ENCODE measurements at places on chromosomes 11 and 22.
A peak's percentile ranks its signal among the peaks of the same experiment; 100 is the strongest.

GRCh38 chr11:46521961-46522681 lies 71.7 kb downstream of the AMBRA1 start:
- DNase-seq: no peak

GRCh38 chr11:19218216-19218615 lies 16.4 kb upstream of the CSRP3 start:
- no peak for DNase-seq

- DNase-seq: peak; percentile 13
Measured at GRCh38 chr11:77147668-77148321, 19.7 kb downstream of the MYO7A start.

DNA sequence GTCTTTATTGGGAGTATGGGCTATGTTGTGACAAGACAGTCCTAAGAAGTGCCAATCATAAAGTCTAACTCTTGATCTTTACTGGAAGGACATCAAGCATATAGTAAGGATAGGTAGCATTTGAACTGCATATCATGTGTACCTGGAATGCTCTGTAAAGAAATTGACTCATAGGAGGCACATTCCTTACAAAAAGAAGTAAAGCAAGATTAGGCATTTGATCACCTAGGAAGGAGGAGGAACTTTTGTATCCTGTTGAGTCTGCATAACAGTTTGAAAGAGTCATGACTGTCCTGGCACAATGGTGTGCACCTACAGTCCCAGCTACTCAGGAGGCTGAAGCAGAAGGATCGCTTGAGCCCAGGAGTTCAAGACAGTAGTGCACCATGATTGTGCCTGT lies 42.2 kb upstream of the DNAJB7 start:
- no peak for DNase-seq

- DNase-seq: no peak
Measured at GRCh38 chr11:13098063-13098462, 88.9 kb downstream of the RASSF10 start.

GRCh38 chr11:94521684-94522083 lies 9.4 kb downstream of the C11orf97 start:
- no peak for DNase-seq

- DNase-seq: no peak
Measured at GRCh38 chr11:60625262-60625661, 74.2 kb upstream of the MS4A8 start.

GRCh38 chr11:81005595-81005994 lies 1564.8 kb upstream of the TENM4 start:
- no peak for DNase-seq

DNA sequence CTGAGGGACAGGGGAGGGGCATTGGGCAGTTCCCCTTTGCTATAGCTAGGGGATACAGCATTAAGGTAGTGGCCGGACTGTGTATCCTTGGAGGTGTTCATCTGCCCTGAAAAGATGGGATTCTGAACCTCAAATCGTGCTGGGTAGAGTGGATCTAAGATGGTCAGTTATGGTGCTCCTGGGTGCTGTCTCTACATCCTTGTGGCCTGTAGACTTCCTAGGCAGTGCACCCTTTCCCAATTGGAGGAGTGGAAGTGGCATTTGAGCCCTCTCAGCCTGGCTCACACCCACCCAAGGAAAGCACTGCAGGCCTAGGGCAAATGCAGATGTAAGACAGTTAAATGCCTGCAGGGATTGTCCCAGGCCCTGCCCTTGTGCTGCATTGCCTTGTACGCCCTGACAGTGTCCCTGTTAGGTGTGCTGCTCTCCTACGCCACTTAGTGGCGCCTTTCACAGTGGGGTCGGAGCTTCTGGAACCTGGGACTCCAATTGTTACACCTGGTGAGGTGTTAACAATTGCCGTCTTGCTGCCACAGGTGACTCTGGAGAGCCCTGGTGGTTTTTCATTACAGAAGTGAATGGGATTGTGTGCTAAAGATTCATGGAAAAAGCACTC lies 35.0 kb downstream of the PPFIBP2 start:
- no peak for DNase-seq

DNA sequence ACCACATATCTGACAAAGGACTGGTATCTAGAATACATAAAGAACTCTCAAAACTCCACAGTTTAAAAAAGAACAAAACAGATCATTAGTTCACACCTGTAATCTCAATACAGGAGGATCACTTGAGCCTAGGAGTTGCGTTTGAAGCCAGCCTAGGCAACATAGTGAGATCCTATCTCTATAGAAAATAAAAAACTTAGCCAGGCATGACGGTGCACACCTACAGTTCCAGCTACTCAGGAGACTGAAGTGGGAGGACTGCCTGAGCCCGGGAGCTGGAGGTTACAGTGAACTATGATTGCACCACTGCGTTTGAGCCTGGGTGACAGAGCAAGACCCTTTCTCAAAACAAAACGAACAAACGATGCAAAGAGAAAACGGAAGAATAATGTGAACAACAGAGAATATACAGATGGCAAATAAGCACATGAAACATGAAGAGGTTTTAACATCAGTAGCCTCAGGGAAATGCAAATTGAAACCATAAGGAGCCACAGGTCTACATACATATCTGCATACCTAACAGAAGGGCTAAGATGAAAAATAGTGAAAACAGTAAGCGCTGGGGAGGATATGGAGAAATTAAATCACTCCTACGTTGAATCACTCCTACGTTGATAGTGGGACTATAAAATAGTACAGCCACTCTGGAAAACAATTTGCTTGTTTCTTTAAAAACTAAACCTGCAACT lies 70.7 kb downstream of the DGCR2 start:
- DNase-seq: no peak

GRCh38 chr11:97570636-97571035 lies 1180.8 kb downstream of the JRKL start:
- DNase-seq: no peak

GRCh38 chr22:23862103-23862502 lies 4.4 kb downstream of the SLC2A11 start:
- no peak for DNase-seq

- no peak for DNase-seq
Measured at GRCh38 chr11:124644426-124645280, 22.0 kb downstream of the TBRG1 start.

DNA sequence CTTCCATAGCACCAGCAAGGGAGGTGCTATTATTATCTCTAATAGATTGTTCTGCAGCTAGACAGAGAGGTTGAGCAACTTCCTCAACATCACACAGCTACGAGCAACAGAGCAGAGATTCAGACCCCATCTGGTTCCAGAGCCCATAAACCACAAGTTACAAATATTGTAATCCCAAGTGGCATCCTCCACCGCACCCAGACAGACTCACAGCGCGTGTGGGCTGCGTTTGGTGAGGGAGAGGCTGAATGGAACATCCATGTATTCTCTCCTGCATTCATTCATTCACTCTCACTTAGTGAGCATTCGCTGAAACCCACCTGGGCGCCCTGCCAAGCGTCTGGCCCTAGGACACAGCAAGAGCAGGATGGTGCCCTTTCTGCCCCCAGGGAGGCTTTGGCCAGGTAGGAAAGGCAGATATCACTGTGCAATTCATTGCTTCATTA lies 33.5 kb downstream of the LIF start:
- no peak for DNase-seq

All from stimulated activated CD8-positive, alpha-beta memory T cell treated with anti-CD3 and anti-CD28 coated beads, Interleukin-4, amount 100 ng/mL, for 24 hours (primary cell).